ENCODE measurements at places on chromosomes 2 and 18.

GRCh38 chr2:2828774-2829368 is 497.8 kb upstream of the MYT1L start:
- DNase-seq: no peak

DNA sequence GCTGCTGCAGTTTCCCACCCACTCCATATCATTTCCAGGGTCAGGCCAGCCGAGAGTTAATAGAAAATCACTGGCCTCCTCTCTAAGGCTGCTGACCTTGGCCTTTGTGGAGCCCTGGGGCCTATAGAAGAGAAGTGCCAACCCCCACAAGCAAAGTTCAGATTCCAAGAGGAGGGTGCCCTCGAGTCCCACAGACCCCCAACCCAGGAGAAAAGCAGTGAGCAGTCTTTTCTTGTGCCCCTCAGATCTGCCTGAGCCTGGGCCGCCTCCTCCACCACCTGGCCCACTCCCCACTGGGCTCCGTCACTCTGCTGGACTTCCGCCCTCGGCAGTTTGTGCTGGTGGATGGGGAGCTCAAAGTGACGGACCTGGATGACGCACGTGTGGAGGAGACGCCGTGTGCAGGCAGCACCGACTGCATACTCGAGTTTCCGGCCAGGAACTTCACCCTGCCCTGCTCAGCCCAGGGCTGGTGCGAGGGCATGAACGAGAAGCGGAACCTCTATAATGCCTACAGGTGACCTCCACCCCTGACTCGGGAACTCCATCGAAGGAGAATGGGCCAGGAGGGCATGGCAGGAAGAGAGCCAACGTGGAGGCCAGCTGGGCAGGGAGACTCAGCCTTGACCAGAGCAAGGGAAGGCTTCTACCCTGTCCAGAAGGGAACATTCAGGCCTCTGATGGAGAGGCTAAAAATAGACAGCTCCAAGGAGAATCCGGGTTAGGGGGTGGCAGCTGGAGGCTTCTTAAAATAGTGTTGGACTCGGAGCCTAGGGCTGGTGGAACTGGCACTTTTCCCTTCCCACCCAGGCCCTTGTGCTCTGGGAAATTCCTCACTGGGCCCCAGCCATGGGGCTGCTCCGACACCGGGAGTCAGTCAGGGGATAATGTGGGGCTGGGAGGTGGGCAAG is 6.2 kb downstream of the PKDCC start:
- DNase-seq: no peak

DNA sequence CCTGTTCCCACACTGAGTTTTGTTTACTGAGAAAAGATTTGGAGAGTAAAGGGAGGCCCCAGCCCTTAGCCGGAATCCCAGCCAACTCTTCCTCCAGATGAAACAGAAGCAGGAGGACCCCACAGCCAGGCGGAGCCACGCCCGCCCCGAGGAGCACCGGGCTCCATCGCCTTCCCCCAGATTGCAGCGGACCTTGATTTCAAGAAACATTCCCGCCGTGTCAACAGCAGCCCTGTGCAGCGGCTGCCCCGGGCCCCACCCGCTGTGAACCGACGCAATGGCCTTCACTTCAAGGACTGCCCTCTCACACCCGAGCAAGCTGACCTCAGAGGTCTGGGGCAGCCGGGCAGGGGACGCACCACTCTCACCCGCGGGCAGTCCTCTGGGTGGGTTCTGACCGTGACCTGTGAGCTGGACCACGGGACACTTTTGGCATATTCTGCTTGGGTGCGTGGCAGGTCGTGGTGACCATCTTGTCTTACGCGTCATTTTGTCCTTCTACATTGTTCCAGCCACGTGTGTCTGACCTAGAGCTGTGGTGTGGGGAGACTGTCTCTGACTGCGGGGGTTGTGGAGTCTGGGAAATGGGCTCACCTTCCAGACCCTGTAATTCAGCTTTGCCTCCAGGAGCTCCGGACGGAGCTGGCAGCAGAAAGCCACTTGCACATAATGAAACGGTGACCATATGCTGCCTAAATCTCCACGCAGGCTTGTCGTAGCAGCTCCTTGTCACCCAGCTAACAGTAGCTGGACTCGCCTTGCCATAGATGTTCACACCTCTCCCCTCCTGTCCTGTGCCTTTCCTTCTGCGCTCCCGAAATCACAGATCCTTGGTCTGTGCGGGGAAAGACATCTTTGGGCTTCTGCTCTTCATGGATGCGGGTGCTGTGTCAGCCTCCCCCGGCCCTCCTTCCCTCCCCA is 32.0 kb upstream of the INHBB start:
- DNase-seq: no peak

GRCh38 chr18:75009878-75010277 is 199.1 kb downstream of the PTGR3 start:
- no peak for DNase-seq

GRCh38 chr18:26771524-26771923 is 94.0 kb downstream of the AQP4 start:
- DNase-seq: no peak

- no peak for DNase-seq
Measured at GRCh38 chr18:22709288-22710060, 223.7 kb upstream of the RBBP8 start.

DNA sequence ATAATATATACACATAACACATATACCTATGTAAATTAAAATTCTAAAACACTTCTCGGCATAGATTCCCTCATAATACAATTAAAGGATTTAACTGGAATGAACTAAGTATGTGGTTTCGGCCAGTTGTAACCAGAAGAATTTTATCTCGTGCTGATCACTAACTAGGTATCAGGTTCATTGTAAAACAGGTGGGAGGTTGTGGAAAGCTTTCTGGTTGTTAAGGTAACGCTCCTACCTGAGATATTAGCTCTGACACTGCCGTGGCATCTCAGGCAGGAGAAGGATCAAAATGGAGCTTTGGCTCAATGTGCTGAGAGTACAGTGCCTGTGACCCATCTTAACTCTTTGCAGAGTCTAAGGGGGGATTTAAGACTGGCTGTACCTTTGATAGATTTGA is 42.5 kb downstream of the SLC9A2 start:
- DNase-seq: no peak

- DNase-seq: no peak
Measured at GRCh38 chr2:129729011-129729410, 250.5 kb upstream of the RAB6C start.

- DNase-seq: no peak
Measured at GRCh38 chr2:236876642-236877041, 209.0 kb upstream of the COPS8 start.

GRCh38 chr2:237091779-237092436 is 6.2 kb downstream of the COPS8 start:
- DNase-seq: no peak

- DNase-seq: no peak
Measured at GRCh38 chr2:134670955-134671354, 47.8 kb downstream of the TMEM163 start.

- no peak for DNase-seq
Measured at GRCh38 chr2:55721596-55722215, 28.1 kb upstream of the PNPT1 start.
